ENCODE measurements at places on chromosomes 5 and 9. TPM values are rescaled to one million over a fixed set of nuclear protein-coding genes. Genes with fewer than 3 reads are reported as not detected.

PHAX gene
- 26.8 TPM for total RNA-seq

HBEGF gene
- total RNA-seq: 20.8 TPM

ST6GALNAC4 gene
- 31.4 TPM for total RNA-seq

ERAP2 gene
- total RNA-seq: 7.0 TPM

TMEM8B gene
- total RNA-seq: 21.3 TPM

FAXDC2 gene
- total RNA-seq: 30.8 TPM

GALNT12 gene
- total RNA-seq: 0.89 TPM

LCP2 gene
- 10.2 TPM for total RNA-seq

SCGB3A2 gene
- not detected for total RNA-seq

MRRF gene
- total RNA-seq: 30.6 TPM

TSLP gene
- total RNA-seq: 2.5 TPM

PCDHB15 gene
- 4.3 TPM for total RNA-seq

PDCD1LG2 gene
- total RNA-seq: 2.4 TPM

PTGER4 gene
- total RNA-seq: 3.0 TPM

SHC3 gene
- total RNA-seq: 0.88 TPM

FCN2 gene
- total RNA-seq: not detected

GFI1B gene
- 0.34 TPM for total RNA-seq

NTNG2 gene
- 14.6 TPM for total RNA-seq

KCNV2 gene
- not detected for total RNA-seq

ZNF618 gene
- 3.0 TPM for total RNA-seq

PCDHGB7 gene
- total RNA-seq: 10.5 TPM

TMOD1 gene
- 220 TPM for total RNA-seq

CRHBP gene
- 5.0 TPM for total RNA-seq

ZFP37 gene
- total RNA-seq: 2.4 TPM

CORO2A gene
- total RNA-seq: 0.43 TPM

PIP5KL1 gene
- total RNA-seq: not detected

All from right cardiac atrium (tissue), 5 donors.